ENCODE measurements at places on chromosomes 16 and 17.
A peak's percentile ranks its signal among the peaks of the same experiment; 100 is the strongest.

- no peak for DNase-seq
Measured at GRCh38 chr17:76689859-76690258, 20.9 kb downstream of the MXRA7 start.

- DNase-seq: no peak
Measured at GRCh38 chr17:74595037-74595750, 3.1 kb upstream of the CD300LD start.

DNA sequence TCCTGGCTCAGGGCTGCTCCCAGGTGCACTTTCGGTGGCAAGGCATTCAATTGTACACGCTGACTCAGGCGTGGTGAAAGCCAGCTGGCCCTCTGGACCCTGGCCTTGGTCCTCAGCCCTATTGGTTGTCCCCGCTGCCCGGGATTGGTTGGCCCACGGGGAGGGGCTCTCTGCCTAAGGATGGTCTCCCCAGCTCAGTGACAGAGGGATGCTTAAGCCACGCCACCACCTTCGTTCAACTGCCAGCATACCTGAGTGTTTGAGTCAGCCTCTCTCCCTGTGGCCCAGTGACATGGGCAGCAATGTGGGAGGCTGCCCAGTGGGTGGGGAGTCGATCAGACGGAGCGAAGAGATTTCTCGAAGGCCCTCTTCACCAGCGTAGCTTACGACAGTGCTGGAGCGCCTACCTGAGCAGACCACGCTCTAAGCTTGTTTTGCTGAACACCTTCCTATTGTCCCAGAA lies 30.3 kb downstream of the IRF8 start:
- peak; percentile 79 for DNase-seq

GRCh38 chr17:9809409-9809808 lies 12.5 kb downstream of the GSG1L2 start:
- no peak for DNase-seq

DNA sequence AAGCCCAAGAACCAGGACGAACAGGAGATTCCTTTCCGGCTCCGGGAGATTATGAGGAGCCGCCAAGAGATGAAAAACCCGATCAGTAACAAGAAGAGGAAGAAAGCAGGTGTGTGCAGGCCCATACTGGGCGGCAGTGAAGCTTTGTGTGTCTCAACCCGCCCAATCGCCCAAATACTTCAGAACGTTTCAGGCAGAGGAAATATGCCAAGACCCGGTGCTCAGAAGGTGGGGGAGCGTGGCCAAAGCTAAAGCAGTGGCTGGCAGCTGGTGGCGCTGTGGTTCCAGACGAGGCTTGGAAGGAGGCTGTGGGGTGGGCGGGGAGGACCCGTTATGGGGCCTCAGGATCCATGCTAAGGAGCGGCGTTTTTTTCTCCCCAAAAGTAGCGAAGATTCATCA lies 1.2 kb downstream of the CCDC137 start:
- DNase-seq: no peak

DNA sequence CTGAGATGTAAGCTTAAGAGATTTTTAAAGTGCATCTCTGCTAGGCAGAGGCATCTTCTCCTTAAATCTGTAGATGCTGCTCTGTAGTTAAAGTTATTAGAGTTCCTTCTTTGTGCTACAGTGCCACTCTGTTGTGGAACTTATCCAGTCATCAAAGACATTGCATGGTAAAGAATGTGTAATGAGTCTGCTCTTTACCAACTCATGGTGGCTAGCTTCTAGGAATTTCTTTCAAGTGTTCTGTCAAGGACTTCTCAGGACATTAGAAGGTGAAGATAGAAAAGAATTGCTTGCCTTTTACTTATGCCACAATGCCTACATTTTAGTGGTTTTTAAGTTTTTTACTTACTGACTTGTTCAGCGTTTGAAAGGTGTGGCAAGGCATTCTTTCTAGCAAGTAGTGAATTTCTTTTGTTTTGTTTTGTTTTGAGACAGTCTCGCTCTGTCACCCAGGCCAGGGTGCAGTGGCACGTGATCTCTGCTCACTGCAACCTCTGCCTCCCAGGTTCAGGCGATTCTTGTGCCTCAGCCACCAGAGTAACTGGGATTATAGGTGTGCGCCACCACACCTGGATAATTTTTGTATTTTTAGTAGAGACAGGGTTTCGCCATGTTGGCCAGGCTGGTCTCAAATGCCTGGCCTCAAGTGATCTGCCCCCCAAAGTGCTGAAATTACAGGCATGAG lies 20.3 kb upstream of the ARL2BP start:
- no peak for DNase-seq
